ENCODE measurements at places on chromosomes 2 and 18.

GRCh38 chr18:68640861-68641260 lies 74.0 kb downstream of the TMX3 start:
- DNase-seq, result no peak

DNA sequence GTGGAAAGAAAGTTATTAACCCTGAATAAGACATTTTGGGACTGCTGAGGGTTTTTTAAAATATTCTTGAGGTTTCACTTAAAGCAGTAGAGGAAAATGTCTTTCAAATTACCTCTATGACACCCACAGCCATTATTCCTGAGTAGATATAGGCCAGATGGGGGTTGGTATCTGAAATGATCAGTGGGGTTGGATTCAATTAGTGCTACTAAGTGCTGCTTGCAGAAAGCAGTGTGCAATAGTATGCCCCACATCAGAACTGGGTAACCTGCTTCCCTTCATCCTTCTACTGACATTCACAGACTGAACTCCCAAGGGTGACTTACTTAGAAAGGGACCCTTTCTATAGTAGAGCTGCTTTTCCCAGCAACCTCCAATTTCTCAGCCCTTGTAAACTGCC lies 7.3 kb upstream of the ETAA1 start:
- no peak for DNase-seq

DNA sequence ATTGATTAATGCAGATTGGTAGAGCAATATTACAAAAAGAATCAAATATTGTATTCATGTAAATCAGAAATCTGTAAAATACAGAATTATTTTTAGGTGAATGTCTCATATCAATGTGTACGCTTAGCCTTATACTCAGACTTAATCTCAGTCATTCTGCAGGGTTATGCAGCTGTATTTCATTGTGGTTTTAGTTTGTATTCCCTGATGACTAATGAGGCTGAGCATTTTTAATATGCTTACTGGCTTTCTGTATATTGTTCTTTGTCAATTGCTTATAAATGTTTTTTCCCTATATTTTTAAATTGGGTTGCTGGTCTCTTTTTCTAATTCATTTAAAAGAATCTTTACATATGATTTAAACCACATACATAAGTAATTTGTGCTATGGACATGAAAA lies 50.1 kb downstream of the CDH19 start:
- DNase-seq, result peak; percentile 13

GRCh38 chr2:131557558-131558321 lies 30.1 kb downstream of the CCDC74A start:
- DNase-seq, result no peak

DNA sequence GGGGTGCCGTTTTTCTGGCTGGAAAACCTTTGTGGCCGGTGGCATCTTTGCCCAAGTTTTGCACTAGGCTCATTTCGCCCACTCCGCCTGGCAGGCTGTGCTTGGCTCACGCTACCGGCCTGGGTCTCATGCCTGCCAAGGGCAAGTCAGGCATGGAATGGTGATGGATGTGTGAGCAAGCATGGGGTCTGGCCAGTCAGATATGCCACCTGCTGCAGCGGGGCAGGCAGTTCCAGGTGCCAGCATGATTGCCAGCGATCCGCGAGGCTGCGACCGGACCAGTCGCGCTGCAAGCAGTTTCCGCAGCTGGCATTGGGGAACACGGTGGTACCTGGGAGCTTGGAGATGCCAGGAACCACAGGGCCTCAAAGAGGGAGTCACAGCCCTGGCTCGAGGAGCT lies 40.6 kb downstream of the TAF1B start:
- no peak for DNase-seq

- no peak for DNase-seq
These were observed 10.1 kb downstream of the COL4A4 start for GRCh38 chr2:227153758-227154486.

- no peak for DNase-seq
These were observed 176.0 kb downstream of the CCDC178 start for GRCh38 chr18:33264566-33264965.

- no peak for DNase-seq
These were observed 4.2 kb downstream of the TRAK2 start for GRCh38 chr2:201447086-201447485.

GRCh38 chr2:194567661-194568017 lies 1089.4 kb upstream of the SLC39A10 start:
- DNase-seq, result no peak

- DNase-seq, result no peak
These were observed 63.4 kb downstream of the PIKFYVE start for GRCh38 chr2:208329485-208329884.

DNA sequence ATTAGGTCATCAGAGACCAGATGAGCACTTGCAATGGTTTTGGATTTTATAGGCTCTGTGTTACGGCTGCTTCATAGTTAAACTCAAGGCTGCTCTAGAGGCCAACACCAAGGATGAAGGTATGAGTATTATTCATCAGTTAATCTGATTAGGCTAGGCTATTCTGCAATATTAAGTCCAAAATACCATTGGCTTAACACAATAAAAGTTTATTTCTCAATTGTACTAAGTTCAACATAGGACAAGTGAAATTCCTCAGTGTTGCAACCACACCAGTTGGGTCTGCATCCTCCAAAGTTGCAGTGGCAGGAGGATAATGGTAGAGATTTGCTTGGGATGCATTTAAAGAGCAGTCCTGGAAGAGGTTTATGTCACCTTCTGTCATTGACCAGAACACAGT lies 538.3 kb upstream of the CDH2 start:
- DNase-seq, result no peak

DNA sequence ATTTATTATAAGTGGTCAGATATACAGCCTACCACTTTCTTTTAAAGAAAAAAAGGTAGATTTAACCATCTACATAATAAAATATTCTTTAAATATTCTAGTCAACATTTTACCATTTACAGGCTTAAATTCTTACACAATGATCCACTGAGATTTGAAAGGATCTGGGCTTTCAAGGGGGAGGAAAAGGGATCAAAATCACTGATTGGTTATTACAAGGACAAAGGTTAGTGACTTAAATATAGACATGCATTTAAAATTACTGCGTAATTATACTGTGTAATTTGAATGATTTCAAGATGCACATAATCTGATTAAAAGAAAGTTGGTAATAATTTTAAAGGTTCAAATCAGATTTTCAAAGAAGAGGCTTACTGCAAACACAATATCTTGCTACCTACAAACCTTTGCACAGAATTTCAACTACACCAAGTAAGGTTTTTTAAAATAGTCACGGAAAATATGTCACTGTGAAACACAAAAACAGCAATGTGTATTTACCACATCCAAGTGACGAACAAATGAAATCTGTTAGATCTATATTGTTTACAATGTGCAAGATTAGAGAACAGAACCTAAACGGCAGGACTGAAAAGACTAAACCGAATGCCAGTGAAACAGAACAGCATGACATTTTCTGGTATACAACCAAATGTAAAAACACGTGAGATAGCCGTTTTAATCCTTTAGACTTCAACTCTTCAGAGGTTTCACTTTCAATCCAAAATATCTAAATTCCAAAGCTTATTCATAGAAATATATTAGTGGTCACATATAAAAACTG lies 40.8 kb downstream of the RTN4 start:
- DNase-seq, result no peak

DNA sequence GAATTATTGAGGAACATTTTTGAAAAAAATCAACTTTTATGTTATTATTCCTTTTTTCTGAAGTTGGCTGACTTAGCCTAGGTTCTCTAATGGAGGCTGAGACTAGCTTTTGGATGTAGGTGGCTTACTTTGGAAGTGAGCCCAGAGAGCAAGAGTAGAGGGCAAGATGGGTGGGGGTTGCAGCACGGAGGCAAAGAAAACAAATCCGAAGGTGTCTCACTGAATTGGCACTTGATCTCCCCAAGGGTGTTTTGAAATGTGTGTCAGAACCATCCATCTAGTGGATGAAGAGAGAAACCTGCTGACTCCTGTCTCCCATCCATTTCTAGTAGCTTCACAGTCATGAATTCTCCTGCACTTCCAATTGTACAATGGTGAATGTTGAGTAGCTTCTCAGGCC lies 390.7 kb downstream of the TMEM182 start:
- no peak for DNase-seq

- no peak for DNase-seq
These were observed 101.5 kb upstream of the MGAT5 start for GRCh38 chr2:134152045-134153010.

GRCh38 chr2:183010112-183010511 lies 28.1 kb downstream of the NCKAP1 start:
- DNase-seq, result peak; percentile 78

Measured in A172 (cell line).